Stimulated activated CD4-positive, alpha-beta T cell treated with anti-CD3 and anti-CD28 coated beads, Interleukin-12 subunit alpha, Interleukin-12 subunit beta, amount 100 ng/mL, for 48 hours (primary cell): ENCODE measurements at places on chromosomes 11 and 22.

DNA sequence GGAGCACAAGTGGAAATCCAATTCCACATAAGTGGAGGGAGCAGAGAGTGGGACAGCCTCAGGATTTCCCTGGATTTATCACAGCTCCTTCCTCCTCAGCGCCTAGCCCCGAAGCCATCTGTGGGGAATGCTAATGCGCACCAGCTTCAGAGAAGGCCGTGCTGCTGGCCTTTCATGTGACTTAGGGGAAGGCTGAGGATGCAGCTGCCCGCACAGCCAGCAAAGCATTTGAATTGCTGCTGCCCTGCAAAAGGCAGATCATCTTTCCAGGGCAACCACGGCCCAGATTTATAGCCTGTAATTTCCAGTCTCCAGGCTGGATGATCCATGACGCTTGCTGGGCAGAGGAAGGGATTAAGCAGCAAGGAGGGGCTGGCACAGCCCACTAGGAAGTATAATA is 29.9 kb downstream of the SYN3 start:
- no peak for DNase-seq

DNA sequence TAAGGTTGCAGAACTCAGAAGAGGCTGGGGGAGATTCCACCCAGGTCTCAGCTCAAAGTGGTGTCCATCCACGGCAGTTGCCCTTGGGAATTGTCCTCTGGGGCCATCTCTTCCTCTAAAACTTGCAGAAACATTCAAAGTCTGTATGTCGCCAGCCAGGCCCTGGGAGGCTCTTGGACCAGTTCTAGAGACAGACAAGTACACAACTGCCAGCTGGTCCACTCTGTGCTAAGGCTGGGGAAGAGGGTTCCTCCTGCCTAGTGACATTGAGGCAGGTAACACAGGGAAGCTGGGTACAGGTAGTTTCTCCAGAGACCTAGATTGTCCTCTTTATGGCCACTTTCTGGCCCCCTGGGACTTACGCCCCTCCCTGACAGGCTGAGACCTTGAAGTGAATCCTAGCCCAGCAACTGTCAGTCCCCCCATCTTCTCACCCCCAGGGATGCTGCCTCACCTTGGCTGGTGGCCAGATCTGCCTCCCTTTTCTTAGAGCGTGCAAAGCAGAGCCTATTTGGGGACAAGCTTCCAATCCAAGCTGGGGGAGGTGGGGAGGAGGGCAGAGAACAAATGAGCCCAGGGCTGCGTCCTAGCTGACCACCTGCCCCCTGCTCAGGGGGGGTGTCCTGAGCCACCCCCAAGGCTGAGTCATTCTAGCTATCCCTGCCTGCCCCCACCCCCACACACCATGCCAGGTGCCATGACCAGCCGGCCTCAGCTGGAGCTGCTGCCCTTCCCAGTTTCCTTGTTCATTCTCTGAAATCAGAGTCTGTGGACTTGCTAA is 8.4 kb downstream of the FAM83F start:
- DNase-seq, result no peak

GRCh38 chr11:61004180-61004611 is 32.7 kb downstream of the CD6 start:
- DNase-seq, result no peak

DNA sequence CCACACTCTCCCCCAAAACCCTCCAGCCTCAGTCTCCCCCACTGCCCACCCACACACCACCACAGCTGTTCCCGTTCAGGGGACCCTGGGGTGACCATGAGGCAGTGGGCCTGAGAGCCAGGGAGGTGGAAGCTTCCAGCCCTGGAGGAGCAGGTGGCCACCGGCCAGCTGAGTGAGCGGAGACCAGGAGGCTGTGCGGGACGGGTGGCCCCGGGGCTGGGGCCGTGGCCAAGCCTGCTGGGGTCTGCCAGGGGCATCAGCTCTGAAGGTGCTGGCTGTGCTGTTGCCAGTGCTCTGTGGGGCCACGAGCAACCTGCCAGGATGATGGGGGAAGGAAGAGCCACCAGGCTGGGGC is 26.0 kb downstream of the OSBPL5 start:
- DNase-seq, result no peak

- no peak for DNase-seq
Measured at GRCh38 chr11:13880634-13881033, 81.9 kb upstream of the SPON1 start.

GRCh38 chr11:69644071-69644961 is 3.4 kb downstream of the CCND1 start:
- no peak for DNase-seq

DNA sequence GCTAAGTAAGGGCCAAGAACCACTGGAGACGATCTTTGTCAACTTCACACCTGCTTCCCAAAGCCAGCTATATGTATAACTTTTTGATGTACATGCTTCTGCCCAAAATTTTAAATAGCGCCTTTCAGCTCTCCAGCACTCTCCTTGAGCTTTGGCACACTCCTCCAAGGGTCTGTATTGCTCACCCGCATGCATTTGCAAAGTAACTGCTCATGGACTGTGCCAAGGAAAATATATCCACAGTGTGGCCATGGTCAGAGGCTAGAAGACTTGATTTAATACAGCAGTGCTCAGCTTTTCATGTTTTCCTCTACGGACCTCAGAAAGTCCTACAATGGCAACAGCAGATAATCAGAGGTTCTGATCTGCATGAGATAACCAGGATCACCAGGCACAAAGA is 550.1 kb downstream of the SOX6 start:
- DNase-seq, result no peak

DNA sequence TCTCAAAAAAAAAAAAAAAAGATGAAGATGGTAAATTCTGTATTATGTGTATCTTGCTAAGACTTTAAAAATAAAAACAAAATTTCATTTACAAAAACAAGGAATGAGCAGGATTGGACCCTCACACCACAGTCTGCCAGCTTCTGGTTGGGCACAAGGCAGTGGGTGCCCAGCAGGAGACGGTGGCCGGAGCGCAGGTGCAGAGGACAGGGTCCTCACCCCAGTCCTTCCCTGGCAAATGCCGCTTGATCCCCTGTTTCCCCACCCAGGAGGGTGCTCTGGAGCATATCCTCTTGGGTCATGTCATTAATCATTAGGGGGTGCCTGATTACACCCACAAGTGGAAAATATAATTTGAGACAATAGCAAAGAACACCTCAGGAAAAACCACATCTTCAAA is 31.2 kb downstream of the SHANK2 start:
- no peak for DNase-seq

- no peak for DNase-seq
Measured at GRCh38 chr22:48171271-48171691, 1408.8 kb downstream of the TBC1D22A start.

DNA sequence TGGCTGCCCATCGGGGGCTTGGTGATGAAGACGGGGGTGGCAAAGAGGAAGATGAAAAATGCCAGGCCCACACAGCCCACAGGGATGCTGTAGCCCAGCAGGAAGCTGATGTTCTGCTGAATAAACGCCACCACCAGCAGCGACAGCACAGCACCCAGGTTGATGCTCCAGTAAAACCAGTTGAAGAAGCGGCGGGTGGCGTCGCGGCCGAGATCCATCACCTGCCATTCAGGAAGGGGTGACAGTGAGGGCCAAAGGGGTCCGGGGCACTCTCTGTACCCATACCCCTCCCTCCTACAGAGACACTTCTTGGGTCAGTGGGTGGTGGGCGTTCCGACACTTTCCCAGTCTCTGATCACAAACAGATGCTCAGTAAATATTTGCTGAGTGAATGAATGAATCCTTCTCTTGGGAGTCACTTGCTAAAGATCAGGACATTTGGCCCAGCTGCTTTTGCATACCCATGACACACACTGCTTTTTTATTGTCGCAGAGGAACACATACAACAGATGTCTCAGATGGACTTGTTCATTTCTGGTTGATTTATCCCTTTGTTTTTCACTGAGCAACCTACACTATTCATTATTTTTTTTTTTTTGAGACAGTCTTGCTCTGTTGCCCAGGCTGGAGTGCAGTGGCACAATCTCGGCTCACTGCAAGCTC is 5.2 kb downstream of the SLC15A3 start:
- DNase-seq, result no peak

DNA sequence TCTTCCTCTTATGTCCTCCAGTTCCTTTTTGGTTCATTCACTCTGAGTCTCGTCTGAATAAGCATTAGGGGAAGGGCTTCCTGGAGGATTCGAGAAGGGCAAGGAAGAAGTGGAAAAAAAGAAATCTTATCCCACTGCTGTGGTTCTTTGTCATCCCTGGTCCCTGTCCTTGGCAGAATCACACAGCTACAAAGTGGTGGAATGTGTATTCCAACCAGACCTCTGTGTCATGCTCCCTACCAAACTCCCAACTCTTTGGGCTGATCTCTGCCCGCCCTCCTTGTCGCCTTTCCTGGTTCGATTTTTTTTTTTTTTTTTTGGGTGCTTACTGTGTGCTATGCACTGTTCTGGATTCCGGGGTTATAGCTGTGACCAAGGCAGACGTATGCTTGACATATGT is 61.0 kb downstream of the TEAD1 start:
- DNase-seq, result no peak

DNA sequence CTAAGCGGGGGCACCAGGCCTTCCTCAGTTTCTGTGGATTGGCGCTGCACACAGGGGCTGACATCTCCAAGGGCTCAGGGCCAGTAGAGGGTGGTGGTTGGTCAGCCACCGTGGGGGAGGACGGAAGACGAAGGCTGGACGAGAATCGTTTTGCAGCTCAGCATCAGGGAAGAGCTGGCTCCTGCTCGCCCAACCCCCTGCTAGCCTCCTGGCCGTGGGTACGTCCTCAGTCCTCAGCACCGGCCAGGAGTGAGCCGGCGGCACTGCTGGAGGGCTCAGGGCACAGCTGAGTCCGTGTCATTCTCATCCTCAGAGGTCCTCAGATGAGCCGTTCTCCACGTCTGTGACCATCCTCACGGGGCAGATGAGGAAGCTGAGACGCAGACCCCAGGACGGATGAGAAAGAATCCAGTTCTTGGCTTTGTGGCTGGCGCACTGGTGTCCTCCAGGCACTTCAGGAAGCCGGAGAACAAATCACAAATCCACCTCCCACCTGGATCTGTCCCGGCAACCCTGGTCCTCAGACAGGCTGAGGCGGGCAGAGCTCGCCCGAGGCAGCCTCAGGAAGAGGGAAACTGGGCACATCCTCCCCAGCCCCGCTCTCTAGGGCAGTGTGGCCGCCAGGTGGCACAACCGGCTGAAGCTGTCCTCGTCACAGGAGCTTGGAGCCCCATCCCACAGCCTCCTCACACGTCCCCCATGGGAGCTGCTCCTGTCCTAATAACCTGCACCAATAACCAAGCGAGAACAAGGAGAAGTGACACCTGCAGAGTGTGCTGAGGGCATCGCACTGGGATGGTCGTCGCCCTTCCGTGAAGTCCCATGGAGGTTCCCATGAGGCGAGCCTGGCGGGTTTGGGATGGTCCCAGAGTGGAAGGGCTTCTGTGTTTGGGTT is 393.7 kb downstream of the BRD1 start:
- DNase-seq, result no peak

GRCh38 chr11:35583126-35583525 is 35.1 kb upstream of the FJX1 start:
- no peak for DNase-seq

DNA sequence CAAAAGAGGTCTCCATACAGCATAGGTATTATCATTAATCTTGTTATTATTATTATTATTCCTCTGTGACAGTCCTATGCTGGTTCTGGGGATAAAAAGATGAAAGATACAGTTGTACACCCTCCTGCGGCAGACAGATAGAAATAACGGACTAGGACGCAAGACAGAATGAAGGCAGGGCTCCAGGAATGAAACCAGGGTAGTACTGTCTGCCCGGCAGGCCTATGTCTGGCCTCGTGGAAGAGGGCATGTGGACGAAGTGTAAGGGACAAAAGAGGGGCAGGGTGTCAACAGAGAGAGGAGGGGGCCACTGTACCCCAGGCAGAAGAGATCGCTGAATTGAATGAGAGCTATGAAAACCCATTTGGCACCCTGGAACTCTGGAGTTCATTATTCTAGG is 25.2 kb downstream of the DSCAML1 start:
- DNase-seq, result no peak

- DNase-seq, result peak; percentile 41
Measured at GRCh38 chr22:45083659-45084305, 74.0 kb upstream of the PHF21B start.

DNA sequence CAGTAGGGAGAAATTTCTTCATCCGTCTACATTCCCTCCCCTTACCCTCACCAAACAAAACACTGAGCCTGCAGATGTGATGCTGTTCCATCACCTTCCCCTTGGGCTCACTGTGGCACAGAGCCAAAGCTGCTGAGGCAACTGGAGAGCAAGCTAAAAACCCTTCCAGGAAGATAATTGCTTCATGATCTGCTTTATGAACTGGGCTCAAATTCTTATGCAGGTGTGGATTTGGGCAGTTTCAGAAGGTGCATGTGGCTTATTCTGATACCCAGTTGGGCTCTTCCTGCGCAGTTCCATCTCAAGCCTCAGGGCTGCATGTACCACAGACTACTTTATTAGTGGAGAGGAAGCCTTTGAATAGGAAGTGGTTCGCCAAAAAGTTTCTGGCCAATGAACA is 58.3 kb downstream of the AAMDC start:
- no peak for DNase-seq

DNA sequence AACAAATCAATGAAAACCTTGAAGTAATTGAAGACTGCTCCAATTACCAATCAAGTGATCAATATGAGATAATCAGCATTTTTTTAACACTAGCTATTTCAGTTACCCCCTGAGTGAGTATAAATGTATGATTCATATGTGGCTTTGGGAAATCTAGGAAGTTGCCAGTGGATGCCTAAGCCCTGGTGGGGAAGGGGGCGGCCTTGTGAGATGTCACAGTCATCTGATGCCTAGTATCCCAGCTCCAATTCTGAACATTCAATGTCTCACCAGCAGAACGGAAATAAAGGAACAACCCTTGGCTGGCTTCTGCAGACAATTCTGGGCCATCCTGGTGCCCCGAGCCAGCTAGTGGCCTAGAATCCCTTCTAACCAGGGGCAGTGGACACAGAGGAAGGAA is 58.5 kb upstream of the TIMP3 start:
- no peak for DNase-seq

- peak; percentile 56 for DNase-seq
Measured at GRCh38 chr22:35023692-35024363, 42.1 kb upstream of the ISX start.

- DNase-seq, result no peak
Measured at GRCh38 chr11:126585774-126586491, 230.4 kb downstream of the ST3GAL4 start.

- no peak for DNase-seq
Measured at GRCh38 chr22:25327018-25327755, 107.7 kb downstream of the CRYBB2 start.

GRCh38 chr22:38239101-38239761 is 33.6 kb downstream of the TMEM184B start:
- DNase-seq, result no peak

DNA sequence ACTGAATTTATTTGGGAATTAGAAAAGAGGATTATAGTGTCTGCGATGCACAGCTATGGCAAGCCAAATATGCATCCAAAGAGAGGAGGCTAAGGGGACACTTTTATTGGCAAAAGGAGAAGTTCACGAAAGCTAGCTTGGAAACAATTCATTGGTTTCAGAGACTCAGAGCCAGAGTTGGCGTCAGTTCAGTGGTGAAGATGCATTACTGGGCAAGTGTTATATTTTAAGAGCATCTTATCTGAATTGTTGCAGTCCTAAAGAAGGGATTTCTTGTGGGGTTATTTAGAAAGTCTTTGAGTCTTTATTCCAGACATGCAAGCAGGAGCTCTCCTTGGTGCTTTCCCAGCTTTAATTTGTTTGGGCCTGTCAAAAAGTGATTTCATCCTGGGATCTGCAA is 15.0 kb downstream of the CLDN5 start:
- DNase-seq, result no peak
